ENCODE measurements at places on chromosomes 13 and 19.

DNA sequence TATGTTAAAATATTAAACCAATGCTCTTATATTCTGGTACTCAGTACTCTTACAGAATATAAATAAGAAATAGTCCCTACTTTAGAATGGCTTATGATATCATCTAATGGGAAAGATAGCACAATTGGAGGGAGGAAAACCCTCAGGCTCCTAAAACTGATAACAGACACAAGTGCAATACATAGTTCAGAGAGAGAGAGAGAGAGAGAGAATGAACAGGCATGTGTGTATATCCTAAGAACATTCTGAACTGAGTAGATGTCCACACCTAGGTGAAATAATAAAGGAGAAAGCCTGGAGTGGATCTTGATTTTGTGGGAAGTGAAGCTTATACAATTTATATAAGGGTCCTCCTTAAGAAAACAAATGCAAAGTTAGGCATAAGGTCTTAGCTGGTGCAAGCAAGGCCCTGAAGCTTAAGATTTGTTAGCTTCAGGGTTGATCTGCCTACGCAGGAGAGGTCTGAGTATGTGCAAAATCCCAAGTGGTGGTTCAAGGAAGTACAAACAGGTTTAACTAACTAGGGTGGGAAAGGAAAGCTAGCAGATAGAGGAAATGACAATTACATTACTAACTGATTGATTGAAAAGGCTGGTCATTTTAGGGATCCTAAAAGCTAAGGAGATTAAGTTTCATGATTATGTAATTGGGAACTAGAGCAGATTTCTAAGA lies 53.3 kb downstream of the SOX21 start:
- DNase-seq = no peak

DNA sequence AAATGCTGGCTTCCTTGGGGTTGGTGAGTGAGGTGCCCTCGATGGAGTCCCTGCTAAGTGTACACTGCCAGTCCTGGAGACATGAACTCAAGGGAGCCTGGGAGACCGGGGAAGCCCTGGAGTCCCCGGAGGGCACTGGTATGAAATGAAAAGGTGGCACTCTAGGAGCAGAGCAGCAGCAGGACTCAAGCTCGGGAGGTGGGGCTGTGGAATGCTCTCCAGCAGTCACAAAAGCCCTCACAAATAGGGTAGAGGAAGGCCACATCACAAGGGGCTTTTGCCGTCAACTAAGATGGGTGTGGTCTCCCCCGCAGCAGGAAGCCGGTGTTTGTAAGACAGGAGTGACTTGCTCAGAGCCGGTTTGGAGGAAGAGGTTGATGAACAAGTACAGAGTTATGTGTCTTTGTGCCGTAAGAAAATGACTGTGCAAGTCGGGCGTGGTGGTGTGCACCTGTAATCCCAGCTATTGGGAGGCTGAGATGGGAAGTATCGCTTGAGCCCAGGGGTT lies 19.3 kb downstream of the CCNE1 start:
- peak; percentile 68 for DNase-seq

DNA sequence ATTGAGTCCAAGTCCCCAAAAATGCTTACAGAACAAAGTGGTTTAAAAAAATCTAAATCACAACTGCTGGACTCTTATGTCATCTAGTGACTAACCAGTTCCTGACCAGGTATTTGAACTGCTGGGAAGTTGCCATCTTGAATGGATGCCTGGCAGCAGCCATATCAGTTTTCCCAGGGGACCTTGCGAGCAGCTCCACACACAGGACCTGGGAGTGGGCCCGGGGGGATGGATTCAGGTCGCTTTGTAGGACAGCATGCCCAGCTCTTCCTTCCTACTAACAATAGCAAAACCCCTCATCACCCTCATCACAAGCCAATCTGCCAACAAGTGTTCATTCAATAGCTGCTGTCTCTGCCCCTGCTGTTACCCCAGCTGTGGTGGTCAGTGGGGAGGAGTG lies 65.3 kb downstream of the KCTD15 start:
- DNase-seq = no peak

DNA sequence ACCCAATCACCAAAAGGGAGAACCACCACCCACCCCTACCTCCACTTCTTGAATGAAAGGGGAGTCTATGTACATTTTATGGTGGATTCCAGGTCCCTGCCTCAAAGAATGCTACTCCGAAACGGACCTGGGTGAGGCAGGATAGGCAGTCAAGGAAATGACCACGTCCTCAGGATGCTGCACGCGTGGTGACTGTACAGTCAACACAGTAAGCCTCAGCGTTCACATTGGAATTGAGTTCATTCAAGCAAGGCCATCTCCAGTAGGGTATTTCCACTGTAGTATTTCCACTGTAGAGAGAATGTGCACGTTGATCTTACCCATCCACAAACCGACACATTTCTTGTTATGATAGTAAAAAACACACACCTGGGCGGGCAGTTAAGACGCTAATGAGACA lies 16.9 kb downstream of the ZSCAN5C start:
- DNase-seq = no peak

DNA sequence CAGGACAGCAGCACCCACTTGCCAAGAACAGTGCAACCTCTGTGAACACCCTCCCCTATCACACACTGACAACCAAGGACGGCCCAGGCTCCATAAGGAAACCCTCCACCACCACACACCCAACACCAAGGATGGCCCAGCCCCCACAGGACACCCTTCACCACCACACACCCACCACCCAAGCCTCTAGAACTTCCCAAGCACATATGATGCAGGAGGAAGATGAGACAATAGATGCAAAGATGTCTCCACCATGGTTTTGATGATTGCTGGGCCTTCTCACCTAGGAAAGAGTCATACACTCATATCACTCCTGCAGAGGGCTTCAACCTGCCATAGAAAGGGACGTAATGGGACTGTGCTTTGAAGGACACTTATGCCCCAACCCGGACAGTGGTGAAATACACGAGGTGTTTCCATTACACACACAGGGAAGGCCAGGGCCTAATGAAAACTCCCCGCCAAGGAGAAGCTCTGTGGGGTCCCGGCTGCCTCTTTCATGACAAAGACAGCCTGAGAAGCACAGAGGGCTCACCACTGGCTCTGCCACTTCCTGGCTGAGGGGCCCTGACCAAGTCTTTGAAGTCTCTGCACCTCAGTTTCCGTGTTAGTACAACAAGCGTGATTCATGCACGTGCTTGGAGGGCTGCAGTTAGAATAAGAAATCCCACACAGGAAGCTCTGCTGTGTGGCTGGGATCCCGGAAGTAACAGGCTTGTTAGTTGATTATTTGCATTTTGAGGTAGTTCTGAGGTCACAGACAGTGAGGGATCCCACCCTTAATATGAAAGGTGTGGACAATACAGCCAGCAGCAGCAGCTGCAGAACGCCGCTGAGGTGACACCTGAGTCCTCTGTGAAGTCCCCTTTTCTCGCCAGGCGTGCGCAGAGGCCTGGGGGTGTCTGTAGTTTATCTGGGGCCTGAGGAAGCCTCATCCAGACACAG lies 61.9 kb upstream of the ATP12A start:
- peak; percentile 71 for DNase-seq

DNA sequence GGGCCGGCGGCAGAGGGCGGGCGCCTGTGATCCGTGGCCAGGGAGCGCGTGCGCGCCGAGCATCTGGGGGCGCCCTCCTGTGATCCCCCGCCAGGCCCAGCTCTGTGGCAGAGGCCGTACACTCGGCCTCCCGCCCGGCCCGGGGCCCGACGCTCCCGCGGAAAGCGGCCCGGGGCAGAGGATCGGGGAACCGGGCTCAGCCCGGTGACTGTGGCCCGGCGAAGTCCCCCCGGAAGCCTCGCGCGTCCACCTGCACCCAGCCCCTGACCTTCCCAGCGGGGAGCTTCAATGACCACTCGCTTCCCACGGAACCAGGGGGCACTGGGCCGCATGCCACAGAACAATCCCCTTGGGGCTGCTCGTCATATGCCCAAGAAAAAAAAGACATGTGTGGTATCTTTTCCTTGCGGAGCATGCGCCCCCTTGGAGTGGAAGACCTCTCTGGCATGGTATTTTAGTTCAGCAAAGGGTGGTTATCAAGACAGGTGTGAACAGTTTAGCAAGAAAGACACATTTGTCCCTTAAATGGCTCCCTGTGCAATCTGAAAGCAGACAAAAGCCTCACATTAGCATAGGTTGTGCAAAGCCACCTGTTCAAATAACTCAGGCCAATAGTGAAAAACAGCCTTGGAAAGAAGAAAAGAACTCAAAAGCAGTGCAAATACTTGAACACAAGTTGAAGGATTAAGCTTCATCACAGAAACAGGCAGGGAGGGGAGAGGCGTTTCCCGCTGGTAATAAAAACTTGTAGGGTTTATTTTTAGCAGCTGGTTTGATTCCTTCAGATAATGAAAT lies 290.9 kb upstream of the SOX21 start:
- DNase-seq = no peak

- DNase-seq = no peak
These were observed 126.0 kb downstream of the FOXO1 start for GRCh38 chr13:40540328-40541044.

DNA sequence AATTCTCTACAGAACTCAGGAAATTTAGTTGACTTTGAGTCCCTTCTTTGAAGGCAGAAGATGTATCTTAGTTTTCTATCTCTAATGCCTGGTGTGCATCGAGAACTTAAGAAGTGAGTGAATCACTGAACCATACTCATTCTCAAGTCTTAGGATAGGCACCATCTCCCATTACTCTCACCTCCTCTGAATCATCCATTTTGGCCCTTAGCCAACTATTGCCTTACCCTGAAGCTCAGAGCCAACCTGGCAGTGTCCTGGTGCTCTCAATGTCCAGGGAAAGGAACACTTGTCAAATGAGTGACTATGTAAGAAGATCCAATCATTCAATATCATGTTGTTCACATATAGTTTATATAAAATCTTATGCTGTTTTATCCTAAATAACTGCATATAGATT lies 146.6 kb downstream of the RGCC start:
- no peak for DNase-seq

- no peak for DNase-seq
These were observed 254.0 kb downstream of the GPC6 start for GRCh38 chr13:93480553-93481106.

DNA sequence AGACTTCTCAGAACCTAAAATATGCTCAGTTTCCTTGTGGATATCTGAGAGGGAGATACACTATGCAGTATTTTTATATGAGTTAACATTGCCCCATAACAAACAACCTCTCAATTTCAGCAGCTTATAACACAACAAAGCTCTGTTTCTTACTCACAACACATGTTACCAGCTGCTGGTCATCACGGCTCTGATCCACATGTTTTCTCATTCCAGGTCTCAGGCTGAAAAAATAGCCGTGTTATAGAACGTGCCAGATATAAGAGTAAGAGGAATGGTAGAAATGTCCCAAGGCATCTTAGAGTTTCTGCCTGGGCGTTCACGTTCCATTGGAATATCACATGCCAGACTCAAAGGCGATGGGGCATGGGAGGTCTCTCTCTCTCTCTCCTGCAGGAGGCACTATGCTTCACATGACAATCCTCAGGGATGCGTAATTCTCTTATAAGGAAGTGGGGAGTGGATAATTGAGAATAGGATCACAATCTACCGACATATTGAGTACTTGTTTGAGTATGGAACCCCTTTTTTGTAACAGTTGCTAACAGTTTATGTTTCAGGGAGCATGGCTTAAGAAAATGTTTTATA lies 246.6 kb downstream of the NHLRC3 start:
- no peak for DNase-seq

DNA sequence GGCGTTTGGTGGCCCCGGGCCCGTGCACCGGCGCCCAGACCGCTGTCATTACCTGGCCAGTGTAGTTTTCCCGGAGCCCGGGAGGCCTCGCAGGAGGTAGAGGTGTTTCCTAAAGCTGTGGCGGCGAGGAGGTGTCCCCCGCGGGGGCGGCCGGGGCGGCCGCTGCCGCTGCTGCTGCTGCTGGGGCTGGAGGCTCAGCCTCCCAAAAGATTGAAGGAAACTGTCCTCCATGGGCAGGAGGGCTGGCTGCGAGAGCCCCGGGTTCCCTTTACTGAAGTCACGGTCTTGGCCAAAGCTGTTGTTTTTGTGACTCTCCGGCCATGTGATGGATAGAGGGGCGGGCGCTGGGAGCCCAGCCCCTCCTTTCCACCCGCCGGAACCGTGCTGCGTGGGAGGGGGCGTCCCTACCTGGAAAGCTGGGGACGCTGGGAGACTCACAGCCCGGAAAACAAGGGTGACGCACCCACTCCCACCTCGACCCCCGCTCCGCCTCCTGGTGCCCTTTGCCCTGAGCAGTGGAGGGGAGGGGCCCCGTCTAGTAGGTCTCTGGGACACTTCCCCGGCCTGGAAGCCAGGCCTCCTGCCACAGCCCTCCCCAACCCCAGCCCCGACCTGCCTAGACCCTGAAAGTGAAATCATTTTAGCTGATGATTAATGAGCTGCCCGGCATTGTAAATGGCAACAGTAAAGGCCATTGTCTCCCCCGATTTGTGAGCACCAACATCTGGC lies at the start of gene N4BP2L1:
N4BP2L1 (minus strand) TSS at position 279 of the 729 bp plus-strand sequence; CDS start at position 231, 48 bp downstream.
- DNase-seq = peak; percentile 90

- no peak for DNase-seq
These were observed 21.0 kb downstream of the CYP2A6 start for GRCh38 chr19:40829205-40829604.

- DNase-seq = no peak
These were observed 6.3 kb downstream of the SYDE1 start for GRCh38 chr19:15113245-15114152.

- DNase-seq = peak; percentile 50
These were observed 46.7 kb downstream of the NOTCH3 start for GRCh38 chr19:15154002-15154612.

DNA sequence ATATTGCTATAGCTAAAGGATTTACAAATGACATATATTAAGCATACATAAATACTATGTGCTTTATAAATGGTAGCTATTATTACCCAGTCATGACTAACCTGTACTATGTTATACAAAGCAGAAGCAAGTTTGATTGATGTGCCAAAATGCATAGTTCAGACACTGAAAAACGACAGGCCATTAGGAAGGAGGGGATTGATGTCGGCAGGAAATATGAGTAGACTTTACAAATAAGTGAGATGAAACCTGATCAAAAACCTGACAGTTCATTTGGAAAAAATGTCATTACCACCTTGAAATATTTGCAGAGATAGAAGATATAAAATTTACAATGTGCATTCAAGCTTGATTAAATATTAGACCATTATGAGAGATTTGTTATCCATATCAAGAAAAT lies 38.8 kb upstream of the TPP2 start:
- no peak for DNase-seq

GRCh38 chr13:88752041-88752440 lies 1080.9 kb downstream of the SLITRK5 start:
- no peak for DNase-seq

- DNase-seq = peak; percentile 45
These were observed at the start of gene CILP2 for GRCh38 chr19:19538061-19538784. Gene CILP2, plus strand, starts transcription at chr19:19538265. Its CDS starts 85 bp downstream, at chr19:19538350.

DNA sequence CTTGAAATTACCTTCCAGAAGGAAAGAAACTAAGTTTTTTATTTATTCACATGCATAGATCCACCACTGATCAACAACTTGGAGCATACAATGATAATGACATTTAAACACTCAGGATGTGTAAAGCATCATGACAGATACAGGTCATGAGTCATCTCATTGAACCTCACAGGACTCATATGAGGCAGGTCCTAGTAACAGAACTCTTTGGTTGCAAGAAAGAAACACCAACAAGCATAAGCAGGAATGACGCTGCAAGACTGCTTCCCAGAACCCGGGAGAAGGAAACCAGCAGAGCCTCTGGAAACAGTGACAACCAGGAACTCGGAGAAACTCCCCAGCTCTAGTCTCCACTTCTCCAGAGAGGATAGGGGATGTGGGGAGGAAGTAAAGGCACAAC lies 60.8 kb upstream of the IPO5 start:
- no peak for DNase-seq

- no peak for DNase-seq
These were observed 859.1 kb downstream of the DIAPH3 start for GRCh38 chr13:59304596-59304995.
